Cortex of kidney (tissue), 1 donor: ENCODE measurements at places on chromosomes 2 and 18.

- DNase-seq = no peak
Observed at GRCh38 chr2:179981085-179981484, 26.0 kb downstream of the CWC22 start.

DNA sequence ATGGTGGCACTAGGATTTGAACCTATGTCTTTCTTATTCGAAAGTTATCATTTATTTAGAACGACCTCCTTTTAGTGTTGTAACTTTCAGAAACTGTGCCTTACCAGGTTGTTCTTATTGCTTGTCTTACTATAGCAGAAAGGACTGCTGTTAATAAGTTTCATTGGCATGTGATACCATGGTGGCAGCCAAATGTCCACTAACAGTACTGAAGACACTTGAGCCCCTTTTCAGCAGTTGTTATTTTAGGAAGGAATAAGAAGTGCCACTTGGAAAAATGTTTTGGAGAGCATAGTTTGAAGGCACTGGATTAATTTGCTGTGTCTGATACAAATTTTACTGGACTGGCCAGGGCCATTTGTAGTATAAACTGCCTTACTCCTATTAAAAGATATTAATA, 37.7 kb downstream of the CEP192 start:
- DNase-seq = no peak

DNA sequence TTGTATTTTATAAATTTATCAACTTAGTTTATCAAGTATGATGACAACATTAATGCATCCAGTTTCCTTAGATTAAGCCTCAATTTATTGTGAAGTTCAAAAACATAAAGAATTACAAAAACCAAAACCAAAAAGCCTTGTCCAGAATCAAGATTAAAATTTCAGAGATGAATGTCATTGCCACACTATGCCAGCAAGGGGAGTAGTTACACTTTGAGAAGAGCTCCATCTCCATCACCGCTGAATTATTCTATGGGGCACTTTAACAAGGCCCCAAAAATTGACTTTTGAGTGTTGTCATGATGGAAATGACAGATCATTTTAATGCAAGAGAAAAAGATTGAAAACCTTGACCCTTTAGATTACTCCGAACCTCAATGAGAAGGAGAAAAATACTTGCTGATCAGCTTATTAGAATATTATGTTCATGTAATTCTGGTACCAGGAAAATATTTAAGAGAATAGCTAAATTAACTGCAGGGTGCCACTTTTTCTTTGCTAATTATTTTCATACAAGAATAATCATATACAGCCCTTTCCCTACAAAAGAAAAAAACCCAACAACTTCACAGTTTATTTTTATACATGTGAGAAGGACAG, 152.5 kb upstream of the AQP4 start:
- no peak for DNase-seq

- DNase-seq = no peak
Observed at GRCh38 chr2:9417725-9418124, 5.6 kb downstream of the ITGB1BP1 start.

DNA sequence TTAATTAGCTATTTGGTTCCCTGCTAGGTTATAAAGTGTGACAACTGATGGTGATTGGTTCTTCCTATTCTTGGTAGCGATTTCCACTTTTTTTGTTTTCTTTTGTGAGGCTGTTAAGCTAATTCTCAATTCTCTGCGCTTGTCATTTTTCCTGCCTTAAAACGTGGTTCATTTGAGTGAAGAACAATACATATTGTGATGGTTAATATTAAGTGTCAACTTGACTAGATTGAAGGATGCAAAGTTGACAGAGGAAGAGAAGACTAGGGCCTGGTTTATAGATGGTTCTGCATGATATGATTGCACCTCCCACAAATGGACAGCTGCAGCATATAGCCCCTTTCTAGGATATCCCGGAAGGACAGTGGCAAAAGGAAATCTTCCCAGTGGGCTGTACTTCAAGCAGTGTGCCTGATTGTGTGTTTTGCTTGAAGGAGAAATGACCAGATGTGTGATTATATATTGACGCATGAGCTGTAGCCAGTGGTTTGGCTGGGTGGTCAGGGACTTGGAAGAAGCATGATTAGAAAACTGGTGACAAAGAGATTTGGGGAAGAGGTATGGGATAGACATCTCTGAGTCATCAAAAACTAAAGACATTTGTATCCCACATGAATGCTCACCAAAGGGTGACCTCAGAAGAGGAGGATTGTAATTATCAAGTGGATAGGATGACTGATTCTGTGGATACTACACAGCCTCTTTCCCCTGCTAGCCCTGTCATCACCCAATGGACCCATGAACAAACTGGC, 39.4 kb upstream of the ZNF804A start:
- DNase-seq = no peak
